ENCODE measurements at places on chromosomes 2 and 18.

DNA sequence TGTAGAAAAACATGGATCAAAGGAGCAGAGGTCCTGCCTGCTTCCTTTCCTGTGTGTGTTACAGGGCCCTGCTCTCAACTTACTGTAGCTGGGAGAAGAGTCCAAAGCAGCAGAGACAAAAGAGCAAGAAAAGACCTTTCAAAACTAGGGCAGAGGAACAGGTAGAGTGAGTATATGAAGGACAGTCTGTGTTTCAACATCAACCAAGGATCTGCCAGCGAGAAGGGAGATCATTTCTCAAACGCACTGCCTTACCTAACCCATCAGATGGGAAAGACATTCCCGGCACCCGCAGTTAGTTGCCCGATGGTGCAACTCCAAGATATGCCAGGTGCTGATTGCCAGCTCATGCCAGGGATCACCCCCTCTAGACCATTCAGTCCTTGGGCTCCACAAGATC, 41.7 kb downstream of the MREG start:
- DNase-seq = no peak

GRCh38 chr18:24514439-24514838, 54.0 kb downstream of the HRH4 start:
- no peak for DNase-seq

GRCh38 chr2:13143451-13143850, 426.7 kb downstream of the TRIB2 start:
- DNase-seq = no peak

GRCh38 chr2:42964439-42965083, 172.2 kb upstream of the HAAO start:
- DNase-seq = no peak

DNA sequence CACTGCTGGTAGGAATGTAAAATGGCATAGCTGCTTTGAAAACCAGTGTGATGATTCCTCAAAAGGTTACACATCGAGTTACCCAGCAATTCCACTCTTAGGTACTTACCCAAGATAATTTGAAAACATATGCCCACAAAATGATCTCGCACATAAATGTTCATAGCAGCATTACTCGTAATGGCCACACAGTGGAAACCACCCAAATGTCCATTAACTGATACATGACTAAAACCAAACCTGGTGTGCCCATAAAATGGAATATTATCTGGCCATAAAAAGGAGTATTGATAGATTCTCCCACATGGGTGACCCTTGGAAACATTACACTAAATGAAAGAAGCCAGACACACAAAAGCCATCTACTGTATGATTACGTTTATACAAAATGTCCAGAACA, 70.4 kb downstream of the ALPK2 start:
- DNase-seq = no peak

- no peak for DNase-seq
These were observed 875 bp downstream of the FASTKD1 start for GRCh38 chr2:169572821-169573159.

- DNase-seq = no peak
These were observed 39.5 kb upstream of the NRP2 start for GRCh38 chr2:205642599-205643356.

DNA sequence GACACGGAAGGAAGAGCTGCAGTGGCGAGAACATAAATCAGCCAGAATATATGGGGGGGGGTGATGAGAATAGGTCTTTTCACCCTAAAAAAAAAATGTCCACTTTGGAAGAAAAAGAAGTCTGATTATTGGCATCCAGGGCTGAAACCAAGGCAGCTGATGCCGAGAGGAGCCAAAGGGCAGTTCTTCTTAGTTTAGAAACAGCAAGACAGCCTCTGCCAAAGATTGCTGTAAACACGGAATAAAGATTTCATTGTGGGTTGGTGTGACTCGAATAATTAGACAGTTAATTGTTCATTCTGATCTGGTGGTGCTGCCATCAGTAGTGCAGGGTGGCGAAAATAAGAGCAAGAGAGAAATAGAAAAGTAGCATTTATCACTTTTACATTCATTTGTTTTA, 3.5 kb downstream of the CDH20 start:
- DNase-seq = no peak

- DNase-seq = no peak
These were observed 72.1 kb downstream of the COL6A3 start for GRCh38 chr2:237341872-237342271.

- no peak for DNase-seq
These were observed 95.1 kb downstream of the STRN start for GRCh38 chr2:36871068-36871707.

GRCh38 chr18:37654034-37654433, 88.4 kb upstream of the CELF4 start:
- DNase-seq = no peak

- no peak for DNase-seq
These were observed 85.8 kb downstream of the LIPG start for GRCh38 chr18:49647496-49648168.

GRCh38 chr18:35474884-35475283, 22.9 kb downstream of the INO80C start:
- DNase-seq = no peak

- no peak for DNase-seq
These were observed 602.2 kb downstream of the GALR1 start for GRCh38 chr18:77851802-77852201.

- DNase-seq = no peak
These were observed 154.3 kb downstream of the RNF152 start for GRCh38 chr18:61738488-61738887.

- no peak for DNase-seq
These were observed 7.5 kb downstream of the MYO1B start for GRCh38 chr2:191252699-191253098.

DNA sequence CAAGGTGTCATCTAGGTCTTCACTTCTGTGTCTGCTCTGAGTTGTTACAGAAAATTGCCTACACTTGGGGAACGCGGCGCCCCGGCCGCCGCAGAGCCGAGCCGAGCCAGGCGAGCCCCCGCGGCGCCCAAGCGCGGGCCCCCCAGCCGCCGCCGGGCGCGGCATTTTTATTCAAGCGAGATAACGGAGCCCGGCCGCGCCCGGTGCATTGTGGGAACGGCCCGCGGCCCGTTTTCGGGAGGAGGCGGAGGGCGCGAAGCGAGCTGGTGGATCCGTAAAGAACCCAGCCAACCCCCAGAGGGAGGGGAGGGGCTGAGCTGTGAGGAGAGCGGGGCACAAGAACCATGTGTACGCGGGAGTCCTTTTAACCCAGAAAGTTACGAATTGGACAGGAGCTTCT, 191.8 kb downstream of the FTCDNL1 start:
- no peak for DNase-seq

GRCh38 chr18:68699043-68699442, 15.9 kb downstream of the TMX3 start:
- no peak for DNase-seq

- DNase-seq = no peak
These were observed 21.4 kb downstream of the HJURP start for GRCh38 chr2:233832869-233833311.

DNA sequence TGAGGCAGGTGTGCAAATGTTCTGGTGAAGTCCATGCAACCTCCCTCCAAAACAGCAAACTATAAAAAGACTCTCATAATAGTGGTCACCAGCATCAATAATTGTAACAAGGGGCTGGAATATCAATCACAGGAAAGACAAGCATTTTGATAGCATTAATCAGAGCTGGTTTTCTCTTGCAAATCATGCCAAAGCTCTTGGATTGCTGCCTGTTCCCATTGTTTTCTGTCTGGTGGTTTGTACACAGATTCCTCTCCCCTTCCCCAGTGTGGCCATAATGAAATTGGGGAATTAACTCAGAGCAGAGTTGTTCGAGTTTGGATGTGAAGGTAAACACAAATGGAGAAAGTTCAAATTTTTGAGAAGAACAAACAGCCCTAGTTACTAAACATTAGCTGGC, 134.2 kb downstream of the CDCA7 start:
- no peak for DNase-seq

- no peak for DNase-seq
These were observed 66.7 kb downstream of the TPGS2 start for GRCh38 chr18:36762074-36762473.

DNA sequence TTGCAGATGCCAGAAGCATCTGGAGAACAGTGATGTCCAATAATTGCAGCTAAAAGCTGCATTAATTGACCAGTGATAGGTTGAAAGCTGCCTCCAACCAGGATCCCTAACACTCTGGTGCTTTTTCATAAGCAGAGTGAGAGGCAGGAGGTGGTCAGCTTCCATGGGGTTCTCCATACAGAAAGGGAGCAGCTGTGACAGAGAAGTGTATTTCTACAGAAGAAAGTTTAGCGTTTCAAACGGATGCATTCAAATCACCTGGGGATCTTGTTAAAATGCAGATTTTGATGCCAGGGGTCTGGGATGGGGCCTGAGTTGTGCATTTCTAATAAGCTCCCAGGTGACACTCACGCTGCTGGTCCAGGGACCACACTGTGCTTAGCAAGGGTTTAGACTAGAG, 216.5 kb upstream of the NRP2 start:
- DNase-seq = no peak

DNA sequence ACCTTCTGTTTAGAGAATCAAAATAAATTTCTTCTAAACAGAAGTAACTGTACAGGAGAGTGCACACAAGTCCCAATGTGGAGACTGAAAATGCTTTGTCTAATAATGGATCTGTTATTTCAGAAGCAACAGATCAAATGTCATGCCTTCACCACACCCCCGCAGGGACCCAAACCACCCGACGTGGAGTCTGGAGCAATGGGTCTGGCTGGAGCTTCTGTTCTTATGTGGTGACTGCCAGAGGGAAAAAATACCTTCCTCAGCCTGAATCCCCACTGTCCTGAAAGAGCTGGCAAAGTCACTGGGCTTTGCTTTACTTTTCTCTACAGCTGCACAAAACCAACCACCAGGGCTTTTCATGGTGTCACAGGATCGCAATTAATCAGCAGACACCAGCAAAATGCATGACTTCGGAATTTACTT, 119.0 kb upstream of the ZFP36L2 start:
- DNase-seq = no peak

- no peak for DNase-seq
These were observed 4.0 kb downstream of the CCT7 start for GRCh38 chr2:73238149-73238548.

- no peak for DNase-seq
These were observed 70.2 kb upstream of the ITM2C start for GRCh38 chr2:230794497-230794896.

DNA sequence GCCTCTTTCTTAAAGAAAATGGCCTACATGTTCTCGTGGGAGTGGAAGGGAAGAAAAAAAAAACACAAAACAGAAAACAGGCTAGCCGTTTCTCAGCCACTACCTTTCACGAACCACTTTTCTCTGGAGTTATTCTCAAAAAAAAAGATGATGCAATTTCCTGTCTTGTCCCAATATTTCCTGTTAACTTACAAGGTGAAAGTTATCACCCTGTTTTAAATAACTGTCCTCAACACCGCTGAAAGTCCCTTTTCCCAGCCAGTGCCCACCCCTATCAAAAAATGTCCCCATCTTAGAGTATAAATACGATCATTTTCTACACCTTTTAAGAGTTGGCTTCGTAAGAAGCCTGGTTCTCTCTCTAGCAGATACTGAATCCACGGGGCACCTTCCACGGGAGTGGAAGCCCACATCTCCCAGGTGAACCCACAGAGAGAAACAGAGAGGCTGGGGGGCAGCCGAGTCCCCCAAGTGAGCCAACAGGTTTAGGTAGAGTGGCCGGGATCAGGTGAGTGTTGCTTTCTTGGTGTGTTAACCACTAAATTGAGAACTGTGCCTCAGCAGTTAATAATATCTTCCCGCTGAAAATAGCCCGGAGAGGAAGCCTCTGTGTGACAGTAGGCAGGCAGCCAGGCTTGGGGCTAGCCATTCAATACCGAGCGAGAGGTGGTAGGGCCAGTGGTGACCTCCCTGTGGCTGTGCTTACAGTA, 15.9 kb downstream of the SMAD7 start:
- DNase-seq = no peak

- no peak for DNase-seq
These were observed 91.0 kb upstream of the LCLAT1 start for GRCh38 chr2:30356071-30356470.

DNA sequence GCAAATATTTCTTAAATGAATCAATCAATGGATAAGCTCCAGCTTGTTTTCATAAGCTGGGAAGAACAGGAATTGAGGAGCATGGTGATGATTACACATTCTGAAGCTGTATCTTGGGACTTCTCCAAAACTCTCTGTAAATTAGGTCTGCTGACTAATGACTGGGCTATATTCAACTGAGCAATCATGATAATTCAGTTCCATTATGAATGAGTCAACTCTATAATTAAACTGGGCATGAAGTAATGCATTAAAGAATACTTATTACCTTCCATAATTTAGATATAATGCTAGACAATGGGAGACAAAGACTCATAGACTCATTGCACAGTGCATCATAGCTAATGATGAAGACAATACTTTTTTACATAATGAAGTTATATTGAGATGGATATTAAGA, 207.4 kb downstream of the CBLN2 start:
- no peak for DNase-seq

DNA sequence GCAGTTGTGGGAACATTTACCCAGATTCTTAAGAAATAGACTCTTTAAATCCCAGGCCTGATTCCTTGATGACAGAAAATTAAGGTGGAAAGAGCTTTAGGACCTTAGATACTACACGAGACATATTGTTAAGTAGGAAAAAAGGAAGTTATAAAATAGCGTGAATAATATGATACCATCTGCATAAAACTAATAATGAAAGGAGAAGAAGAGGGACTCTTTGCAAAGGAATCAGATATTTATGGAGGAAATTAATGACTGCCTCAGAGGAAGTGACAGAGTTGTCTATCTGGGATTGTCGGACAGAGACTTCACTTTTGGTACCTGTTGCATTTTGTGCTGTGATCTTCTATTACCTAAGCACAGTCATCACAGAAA, 20.8 kb downstream of the APCDD1 start:
- no peak for DNase-seq

- DNase-seq = no peak
These were observed 371.8 kb downstream of the EPHA4 start for GRCh38 chr2:221200184-221200839.

GRCh38 chr2:222088561-222088960, 210.2 kb downstream of the PAX3 start:
- no peak for DNase-seq

DNA sequence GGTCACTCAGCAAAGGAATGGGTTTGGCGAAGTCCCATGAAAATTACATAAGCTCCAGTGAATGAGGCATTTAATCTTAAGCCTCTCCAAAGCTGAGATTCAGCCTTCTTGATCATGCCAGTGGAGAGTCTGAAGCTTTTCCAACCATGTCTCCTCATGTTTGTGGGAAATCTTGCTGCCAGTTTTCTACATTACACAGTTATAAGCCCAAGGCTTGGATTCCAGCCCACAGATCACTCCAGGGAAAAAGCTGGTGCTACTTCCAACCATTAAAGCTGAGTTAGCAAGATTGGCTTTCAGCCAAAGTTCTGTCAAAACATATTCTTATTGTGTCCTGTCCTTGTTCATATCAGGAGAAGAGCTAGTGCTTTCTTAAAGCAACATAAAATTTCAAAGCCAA, 293.8 kb downstream of the LRRTM4 start:
- no peak for DNase-seq

All from omental fat pad (tissue), 4 donors.